Activated CD4-positive, CD25-positive, alpha-beta regulatory T cell treated with anti-CD3 and anti-CD28 coated beads, Interleukin-2, amount 50 U/mL, for 16 hours (primary cell): ENCODE measurements at places on chromosomes 7 and 10.

DNA sequence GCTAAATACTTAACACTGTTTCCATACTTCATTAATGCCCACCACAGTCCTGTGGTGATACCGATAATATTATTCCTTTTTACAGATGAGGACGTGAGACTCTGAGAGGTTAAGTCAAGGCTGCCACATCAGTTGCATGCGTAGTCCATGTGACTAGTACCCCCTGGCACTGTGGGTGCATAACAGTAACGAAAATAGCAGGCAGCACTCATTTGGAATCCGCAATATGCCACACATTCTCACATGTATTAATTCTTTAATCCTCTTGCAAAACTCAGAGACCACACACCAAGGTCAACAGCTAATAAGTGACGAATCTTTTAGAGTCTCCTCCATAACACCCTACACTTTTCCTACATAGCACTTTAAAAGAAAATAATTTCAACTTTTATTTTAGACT is 99.5 kb upstream of the HABP2 start:
- DNase-seq: no peak

GRCh38 chr10:62492012-62492869 is 118.1 kb downstream of the ZNF365 start:
- no peak for DNase-seq

DNA sequence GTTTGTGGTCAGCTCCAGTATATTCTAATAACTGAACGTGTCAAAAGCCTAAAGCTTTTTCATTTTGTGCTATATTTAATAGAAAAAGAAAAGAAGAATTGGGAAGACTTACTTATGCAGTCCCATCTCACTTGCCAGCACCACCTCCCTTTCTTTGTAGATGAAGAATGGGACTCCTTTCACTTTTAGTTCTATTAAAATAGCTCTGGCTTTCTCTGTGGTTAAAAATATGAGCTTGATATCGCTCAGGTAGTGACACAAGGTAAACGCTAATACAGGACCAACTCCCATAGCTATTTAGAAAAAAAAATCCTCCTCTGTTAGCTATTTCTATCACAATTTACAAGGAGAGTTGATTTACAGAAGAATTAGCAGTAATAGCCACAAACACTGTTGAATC is 176.8 kb downstream of the PDE1C start:
- DNase-seq: no peak

GRCh38 chr10:17586821-17587234 is 30.3 kb downstream of the HACD1 start:
- DNase-seq: no peak

DNA sequence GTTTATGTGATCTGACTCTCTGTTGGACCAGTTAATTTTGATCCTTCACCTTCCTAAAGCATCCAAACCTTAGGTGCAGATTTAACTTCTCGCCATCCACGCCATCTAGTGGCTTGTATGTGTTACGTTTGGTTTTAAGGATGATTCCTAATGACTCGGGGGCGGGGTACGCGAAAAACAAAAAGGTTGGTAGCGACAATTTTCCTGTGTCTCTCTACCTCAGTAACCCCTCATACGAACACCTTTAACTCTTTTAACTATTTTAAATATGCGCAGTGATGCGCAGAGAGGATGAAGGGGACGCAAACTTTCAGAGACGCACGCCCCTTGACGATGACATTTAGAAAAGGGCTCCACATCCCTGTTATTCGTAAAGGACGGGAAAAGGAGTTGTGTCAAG is 714 bp upstream of the KCND2 start:
- DNase-seq: no peak

- DNase-seq: no peak
These were observed 674 bp upstream of the OSBPL3 start for GRCh38 chr7:24980534-24981170.

- DNase-seq: no peak
These were observed 8.8 kb downstream of the ADAM8 start for GRCh38 chr10:133267829-133268228.

DNA sequence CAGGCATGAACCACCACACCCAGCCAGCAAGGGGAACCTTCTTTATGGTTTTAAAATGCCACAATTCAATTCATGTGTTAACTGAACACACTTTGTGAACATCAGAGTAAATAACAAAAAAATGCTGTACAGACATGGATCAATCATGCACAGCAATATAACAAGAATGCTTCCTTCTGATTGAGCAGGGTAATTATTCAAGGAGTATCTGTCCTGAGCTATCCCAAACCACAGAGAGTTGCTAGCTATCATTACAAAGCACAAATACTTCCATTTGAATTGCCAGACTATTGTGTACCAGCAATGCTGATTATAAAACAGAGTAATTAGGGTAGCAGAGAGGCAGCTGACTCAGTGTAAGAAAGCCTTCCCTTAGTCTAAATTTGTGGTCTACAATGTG is 11.3 kb upstream of the RHOBTB1 start:
- DNase-seq: no peak

DNA sequence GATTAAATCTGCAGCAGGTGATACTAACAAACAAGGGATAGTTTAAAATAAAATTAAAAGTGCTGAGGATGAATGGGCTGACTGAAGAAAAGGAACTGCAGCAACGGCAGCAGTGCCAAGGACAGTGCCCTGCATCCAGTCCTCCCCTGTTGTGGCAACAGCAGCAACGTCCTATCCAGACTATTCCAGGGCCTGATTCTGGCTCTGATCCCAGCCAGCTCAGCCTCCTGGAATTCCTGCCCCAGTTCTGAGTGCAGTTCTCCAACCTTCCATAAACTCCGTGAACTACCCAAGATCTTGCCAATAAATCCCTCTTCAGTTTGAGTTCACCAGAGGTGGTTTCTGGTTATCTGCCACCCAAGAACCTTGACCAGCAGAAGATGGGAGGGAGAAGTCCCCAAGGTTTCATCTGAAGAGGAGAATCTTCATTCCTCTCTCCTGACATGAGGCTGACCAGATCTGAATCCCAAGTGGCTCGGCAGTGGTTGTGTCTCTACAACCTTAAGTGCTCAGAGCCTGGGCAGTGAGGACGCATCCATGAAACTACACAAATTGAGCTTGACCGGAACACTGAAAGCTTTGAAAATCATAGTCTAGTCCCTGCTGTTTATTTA is 115.8 kb downstream of the SORBS1 start:
- DNase-seq: no peak
